ENCODE measurements at places on chromosomes 12 and 14.

DNA sequence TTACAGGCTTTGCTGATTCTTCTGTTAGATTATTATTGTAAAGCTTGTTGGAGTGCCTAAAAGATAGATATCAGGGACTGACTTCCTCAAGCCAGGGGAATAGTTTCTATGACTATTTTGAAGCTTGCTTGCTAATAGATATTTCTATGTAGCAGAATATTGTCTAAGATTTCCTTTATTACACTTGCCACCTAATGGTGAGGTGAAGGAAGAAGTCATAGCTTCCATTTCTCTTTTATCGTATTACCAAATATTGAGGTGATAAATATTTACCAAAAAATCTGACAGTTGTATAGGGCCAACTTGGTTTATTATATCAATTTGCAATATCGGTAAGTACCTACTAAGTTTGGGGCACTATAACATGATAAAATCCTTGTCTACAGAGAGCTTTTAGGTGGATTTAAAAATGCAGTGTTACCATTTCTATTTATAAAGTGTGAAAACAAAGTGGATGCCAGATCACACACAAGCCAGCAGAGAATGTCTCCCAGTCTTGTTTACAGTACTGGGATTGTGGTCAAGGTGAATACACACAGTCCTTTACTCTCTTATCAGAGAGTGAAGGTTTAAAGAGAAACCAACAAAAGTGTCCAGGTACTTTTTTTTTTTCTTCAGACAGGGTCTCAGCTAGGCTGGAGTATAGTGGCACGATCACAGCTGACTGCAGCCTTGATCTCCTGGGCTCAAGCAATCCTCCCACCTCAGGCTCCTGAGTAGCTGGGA lies 137.9 kb downstream of the IGF1 start:
- DNase-seq: no peak

- no peak for DNase-seq
Measured at GRCh38 chr14:80291101-80291500, 79.8 kb upstream of the DIO2 start.

GRCh38 chr12:1839464-1839863 lies 19.1 kb downstream of the LRTM2 start:
- DNase-seq: no peak

DNA sequence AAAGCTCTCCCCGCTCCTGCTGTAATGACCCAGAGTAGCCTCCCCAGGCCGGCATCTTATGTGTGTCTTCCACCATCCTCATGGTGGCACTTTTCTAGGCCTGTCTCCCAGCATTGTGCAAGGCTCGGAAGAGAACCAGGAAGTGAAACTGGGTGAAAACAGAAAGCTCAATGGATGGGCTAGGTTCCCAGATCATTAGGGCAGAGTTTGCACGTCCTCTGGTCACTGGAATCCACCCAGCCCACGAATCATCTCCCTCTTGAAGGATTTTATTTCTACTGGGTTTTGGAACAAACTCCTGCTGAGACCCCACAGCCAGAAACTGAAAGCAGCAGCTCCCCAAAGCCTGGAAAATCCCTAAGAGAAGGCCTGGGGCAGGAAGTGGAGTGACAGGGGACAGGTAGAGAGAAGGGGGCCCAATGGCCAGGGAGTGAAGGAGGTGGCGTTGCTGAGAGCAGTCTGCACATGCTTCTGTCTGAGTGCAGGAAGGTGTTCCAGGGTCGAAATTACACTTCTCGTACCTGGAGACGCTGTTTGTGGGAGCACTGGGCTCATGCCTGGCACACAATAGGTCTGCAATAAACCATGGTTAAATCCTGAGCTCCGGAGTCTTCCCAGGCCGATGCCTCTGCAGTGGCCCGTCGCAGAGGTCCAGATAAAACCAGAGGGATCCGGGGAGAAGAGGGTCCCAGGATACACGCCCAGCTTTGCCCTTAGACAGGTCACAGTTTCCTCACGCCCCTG lies 15.6 kb downstream of the ACVRL1 start:
- peak; percentile 34 for DNase-seq

DNA sequence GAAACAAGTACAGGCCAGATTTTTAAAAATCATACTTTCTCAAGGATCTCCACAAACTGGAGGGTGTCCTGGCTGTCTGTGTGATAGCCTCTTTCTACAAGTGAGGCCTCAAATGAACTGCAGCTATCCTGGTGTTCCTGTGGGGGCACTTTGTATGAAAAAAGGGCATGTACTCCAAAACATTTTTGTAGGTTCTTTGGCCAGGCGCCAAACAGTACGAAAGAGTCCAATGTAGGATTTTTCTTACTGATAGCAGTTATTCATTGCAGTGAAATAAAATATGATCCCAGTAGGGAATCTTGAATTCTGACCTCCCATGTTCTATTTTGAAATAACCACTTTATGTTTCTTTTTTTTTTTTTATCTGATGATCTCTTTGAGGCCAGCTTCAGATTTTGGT lies 381.7 kb downstream of the PAWR start:
- no peak for DNase-seq

GRCh38 chr12:65121049-65121955 lies at the start of gene WIF1:
TSS of gene WIF1 (minus strand) at chr12:65121305. CDS start at chr12:65121191, 114 bp downstream.
- DNase-seq: no peak

GRCh38 chr12:52228931-52229330 lies 4.1 kb upstream of the KRT7 start:
- DNase-seq: no peak

DNA sequence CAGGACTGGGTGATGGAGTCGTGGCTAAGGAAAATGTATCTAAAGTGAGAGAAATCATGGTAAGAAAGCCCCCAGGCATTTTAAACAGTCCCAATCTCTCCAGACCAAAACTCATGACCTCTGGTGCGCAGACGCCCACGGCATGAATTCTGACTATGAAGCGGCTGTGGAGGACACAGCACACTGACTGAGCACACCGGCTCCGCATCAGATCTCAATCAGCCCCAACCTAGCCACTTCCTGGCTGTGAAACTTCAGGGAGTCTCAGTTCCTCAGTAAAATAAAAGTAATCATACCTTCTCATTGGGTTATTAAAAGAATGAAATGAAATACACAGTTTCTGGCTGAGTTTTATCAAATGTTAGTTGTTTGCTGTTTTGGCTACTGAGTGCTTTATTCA lies 38.7 kb downstream of the SETD3 start:
- no peak for DNase-seq

DNA sequence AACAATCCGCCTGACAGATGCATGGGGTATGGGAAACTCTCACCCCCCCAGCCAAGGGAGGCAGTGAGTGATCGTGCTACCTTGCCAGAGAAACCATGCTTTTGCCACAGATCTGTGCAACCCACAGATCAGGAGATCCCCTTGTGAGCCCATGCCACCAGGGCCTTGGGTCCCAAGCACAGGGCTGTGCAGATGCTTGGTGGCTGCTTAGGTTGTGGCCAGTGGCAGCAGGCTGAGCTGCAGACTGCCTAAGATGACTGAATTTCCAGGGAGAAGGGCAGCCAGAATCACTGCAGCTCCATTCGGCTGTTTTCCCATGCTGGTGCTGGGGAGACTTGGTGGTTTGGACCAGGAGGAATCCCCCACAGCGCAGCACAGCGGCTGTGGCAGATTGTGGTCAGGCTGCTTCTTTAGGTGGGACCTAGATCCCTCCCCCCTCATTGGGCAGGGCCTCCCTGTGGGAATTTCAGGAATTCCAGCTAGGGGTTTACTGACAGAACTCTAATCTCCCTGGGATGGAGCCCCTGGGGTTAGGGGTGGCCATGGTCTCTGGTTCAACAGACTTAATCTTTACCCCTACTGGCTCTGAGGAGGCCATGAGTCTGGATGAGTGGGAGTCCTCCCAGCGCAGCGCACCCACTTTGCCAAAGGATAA lies 264.6 kb upstream of the DAAM1 start:
- no peak for DNase-seq

DNA sequence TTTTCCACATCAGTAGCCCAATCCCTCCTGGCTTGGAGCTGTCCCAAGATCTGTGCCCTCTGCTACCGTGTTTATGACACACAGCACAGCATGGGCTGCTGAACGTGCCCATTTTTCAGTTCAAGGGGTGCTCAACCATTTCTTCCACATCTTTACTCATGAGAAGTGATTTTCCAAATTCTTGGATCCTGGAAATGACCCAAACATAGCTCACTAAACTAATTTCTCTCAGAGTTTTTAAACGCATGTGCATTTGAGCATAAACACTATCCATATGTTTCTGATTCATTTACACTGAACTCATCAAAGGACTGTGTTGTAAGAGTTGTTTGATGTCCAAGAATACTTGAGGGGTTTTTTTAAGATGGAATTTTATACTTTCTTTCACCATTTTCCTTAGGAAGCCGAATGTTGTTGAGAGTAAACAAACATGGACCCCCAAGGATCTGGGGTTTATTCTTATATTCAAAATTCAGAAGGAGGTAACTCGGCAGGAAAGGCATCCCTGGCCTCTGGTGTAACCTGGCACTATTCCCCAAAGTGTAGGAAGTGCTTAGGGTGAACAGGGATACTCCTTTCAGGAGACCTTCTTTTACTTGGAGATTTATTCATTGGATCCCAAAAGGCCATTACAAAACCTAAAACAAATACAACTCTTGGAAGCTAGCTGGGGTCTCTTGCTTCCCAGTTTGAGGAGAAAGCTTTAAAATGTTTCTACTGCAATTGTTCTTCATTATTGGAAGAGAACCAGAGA lies 215.0 kb downstream of the BMP4 start:
- no peak for DNase-seq

GRCh38 chr12:58425481-58426392 lies 484.4 kb downstream of the ATP23 start:
- peak; percentile 90 for DNase-seq

- DNase-seq: peak; percentile 94
Measured at GRCh38 chr14:88613552-88614010, 50.7 kb downstream of the ZC3H14 start.

- peak; percentile 99 for DNase-seq
Measured at GRCh38 chr14:68682166-68683103, 110.4 kb downstream of the ZFP36L1 start.

DNA sequence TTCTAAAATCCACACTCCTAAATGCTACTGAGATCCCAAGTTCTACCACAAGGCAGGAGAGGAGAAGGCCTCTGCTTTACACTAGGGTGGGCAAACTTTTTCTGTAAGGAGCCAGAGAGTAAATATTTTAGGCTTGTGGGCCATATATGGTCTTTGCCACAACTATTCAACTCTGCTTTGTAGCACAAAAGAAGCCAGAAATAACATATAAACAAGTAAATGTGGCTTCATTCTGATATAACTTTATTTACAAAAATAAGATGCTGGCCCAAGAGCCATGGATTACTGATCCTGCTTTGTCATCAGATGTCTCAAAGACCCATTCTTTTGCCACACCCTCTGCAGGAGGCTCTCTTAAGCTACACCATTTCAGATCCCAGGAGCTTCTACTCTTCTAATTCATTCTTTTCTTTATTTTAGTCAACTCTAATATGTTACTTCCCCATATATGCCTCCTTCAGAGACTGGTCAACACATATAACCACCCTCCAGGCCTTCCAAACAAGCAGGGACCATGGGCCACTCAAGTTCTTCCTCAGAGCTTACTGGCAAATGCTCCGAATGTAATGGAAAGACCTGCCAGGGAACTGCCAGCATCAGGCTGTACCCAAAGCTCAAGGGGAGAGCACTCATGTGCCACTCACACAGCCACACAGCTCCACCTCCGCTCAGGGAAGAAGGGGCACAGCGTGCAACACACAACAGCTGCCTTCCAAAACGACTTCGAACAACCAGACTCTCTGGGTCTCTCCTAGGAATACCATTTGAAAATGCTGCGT lies 15.6 kb downstream of the APPL2 start:
- no peak for DNase-seq

DNA sequence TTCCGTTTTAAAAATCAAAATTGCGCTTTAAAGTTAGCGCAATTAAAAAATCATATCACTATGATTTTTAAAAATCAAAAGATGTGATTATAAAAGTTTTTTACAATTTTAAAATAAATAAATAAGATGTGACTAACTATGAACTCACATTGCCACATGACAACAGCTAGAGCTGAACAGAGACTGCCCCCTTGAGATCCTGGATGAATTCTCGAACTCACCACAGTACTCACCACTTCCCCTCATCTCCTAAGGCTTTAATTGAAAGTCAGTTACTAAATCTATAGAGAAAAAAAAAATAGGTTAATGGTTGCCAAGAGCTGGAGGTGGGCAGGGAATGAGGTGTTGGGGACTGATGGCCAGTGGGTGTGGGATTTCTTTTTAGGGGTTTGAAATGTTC lies 384.2 kb downstream of the ZFP36L1 start:
- DNase-seq: peak; percentile 28

GRCh38 chr12:117738233-117738632 lies 230.6 kb downstream of the KSR2 start:
- DNase-seq: no peak

DNA sequence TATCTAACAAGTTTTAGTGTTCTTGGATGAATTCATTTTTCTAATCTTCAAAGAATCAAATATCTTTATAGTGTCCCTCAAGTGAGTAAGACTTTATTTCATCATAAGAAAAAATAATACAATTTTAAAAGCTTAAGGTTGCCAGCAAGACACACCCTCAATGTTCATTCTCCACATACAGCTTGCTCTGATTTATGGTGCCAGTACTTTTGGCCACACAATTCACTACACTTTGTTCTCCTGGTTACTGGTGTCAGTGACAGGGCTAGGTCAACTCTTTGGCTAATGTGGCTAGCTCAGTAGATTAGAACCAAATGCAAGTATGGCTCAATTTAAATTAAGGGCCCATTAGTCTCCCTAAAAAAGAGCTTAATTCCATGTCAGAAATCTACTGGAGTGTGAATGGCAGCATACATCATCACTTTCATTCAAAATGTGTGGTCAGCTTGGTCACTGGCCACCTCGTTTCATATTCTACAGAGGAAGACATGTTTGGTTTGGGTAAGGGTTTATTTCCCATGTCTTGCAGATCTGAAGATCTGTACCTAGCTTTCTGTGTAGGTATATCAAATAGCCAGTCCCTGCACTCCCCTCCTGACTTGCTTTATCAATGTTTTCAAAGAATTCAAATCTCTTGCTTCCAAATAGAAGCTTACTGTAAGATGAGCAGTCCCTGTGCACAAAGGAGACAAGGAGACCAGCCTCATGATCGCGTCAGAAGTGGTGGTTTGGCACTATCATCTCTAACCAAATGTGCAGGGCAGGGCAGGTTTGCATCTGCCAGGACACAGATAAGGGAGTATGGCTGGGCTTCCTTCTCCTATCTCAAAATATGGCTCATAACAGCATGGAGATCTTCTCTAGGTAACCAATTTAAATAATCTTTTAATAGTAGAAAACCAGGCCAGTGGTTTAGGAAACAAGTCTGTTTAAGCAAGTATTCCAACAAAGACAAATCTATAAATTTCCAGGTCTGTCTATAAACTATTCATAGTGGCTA lies 31.3 kb downstream of the HECTD4 start:
- no peak for DNase-seq

DNA sequence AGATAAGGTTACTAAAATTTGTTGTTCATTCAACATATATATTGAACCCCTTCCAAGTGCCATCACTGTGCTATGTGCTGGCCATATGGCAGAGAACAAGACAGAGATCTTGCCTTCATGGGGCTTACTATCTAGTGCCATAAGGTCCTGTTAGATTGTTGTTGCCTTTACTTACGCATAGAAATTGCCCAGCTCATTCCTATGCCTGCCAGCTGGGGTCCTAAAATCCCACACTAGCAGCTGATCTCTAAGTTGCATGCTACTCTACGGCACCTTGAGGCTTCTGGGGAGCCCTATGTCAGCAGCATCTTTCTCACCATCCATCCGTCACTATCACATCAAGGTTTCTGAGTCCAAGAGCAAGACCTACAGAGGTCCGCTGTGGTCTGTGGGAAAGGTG lies 1.4 kb upstream of the KCNK10 start:
- no peak for DNase-seq

- DNase-seq: peak; percentile 7
Measured at GRCh38 chr12:74747305-74747704, 209.7 kb downstream of the ATXN7L3B start.

GRCh38 chr12:124754949-124755800 lies 108.5 kb downstream of the SCARB1 start:
- no peak for DNase-seq

Measured in HT1080 (cell line).